Activated CD8-positive, alpha-beta memory T cell treated with anti-CD3 and anti-CD28 coated beads, Interleukin-2, amount 10 ng/mL, durations not matched to agents 7 days and 5 days (primary cell): ENCODE measurements at places on chromosomes 1 and 21. TPM values are rescaled to one million over a fixed set of nuclear protein-coding genes. Genes with fewer than 3 reads are reported as not detected.

Gene ANKRD34A
- total RNA-seq = 4.6 TPM

- no peak for DNase-seq
- H3K36me3 ChIP-seq = peaks cover 1% of the 10 kb centered on the region
- no peaks in the 10 kb centered on the region for H3K4me1 ChIP-seq
Measured at GRCh38 chr1:42978317-42979035, 19.8 kb upstream of the SLC2A1 start.

Gene TESK2
- 4.4 TPM for total RNA-seq

DNA sequence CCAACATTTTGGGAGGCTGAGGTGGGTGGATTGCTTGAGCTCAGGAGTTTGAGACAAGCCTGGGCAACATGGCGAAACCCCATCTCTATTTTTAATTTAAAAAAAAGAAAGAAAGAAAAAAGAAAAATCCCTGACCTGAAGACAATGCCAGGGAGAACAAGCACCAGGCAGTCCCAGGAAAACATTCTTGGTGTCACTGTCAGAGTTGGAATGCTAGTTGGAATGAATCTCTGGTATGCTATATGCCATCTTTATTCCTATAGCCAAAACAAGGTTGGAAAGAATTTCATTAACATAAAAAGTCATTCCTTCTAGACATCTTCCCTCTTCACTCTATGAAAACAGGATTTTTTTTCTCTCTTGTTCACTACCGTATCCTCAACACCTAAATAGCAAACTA is 2.8 kb downstream of the DNAJC8 start:
- H3K27me3 ChIP-seq = no peaks in the 10 kb centered on the region
- DNase-seq = no peak
- H3K27ac ChIP-seq = no peak overlapping the region
- peaks cover 29% of the 10 kb centered on the region for H3K36me3 ChIP-seq

Gene TRAF3IP3
- total RNA-seq = 351 TPM

Gene KIAA1614
- 0.07 TPM for total RNA-seq

DNA sequence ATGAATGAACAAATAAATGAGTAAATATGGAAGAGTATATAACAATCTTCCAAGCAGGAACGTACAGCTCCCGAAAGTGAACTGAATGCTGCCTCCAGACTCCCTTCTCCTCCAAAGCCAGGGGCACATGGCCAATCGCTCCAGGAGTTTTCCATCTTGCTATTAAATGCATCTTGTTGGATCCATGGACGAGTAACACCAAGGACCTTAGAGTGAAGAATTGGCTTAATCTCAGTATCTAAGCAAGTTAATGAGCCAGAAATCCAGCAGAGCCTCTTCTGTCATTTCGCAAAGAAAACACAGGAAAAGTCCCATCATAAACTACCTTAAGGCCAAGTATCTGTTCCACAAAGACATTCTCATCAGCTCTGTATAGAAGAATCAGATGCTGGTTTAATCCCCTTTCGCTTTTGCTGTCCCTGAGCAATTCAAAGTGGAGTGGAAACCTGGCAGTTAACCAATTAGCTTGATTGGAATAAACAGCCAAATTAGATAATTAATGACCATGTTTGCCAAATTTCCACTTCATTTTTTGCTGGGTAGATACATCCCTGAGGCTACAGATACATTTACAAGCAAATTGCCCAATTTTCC is 116.0 kb downstream of the MIS18A start:
- DNase-seq = no peak
- H3K27ac ChIP-seq = no peak overlapping the region
- H3K4me3 ChIP-seq = no peak overlapping the region

GRCh38 chr21:30072496-30072895 is 94.1 kb downstream of the CLDN17 start:
- no peaks in the 10 kb centered on the region for H3K27me3 ChIP-seq
- no peaks in the 10 kb centered on the region for H3K36me3 ChIP-seq
- DNase-seq = no peak
